Activated T-helper 9 cell treated with anti-CD3 and anti-CD28 coated beads, Interleukin-2, amount 50 U/mL, for 16 hours (primary cell): ENCODE measurements at places on chromosomes 1 and 21.

GRCh38 chr1:99728494-99729235 is 37.8 kb downstream of the FRRS1 start:
- DNase-seq: no peak

DNA sequence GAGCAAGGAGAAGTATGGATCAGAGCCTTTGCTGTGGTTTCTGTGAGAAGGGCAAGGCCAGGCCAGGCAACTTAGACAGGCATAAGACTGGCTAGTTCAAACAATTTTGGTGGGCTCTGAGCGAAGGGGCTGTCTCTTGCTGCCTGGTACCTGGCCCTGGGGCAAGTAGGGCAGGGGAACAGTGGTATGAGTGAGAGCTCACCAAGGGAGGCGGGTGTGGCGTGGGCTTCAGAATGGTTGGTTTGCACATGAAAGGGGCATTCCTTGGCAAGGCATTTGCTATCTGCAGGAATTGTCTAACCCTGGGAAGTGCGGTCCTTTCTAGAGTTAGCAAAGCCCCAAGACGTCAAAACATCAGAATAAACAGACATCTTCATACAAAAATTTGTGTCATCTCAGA is 210.5 kb downstream of the CAMTA1 start:
- DNase-seq: no peak

DNA sequence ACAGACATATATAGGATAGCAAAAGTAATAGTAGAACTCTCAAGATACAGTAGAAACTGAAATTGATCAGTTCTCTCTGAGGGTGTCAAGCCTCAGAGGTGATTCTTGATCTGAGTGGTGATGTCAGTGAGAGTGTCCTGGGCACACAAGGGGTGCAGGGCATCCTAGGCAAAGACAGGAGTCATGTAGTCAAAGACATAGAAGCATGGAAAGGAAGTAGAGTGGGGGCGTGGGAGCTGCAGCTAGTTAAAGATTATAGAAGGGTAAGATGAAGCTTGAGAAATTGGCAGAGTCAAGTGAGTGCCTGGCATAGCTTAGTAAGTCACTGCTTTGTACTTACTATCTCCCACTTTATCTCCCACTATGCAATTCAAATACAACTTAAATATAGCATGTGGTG is 22.8 kb downstream of the CDC7 start:
- DNase-seq: no peak

- no peak for DNase-seq
Observed at GRCh38 chr1:221035662-221036153, 156.5 kb downstream of the HLX start.

DNA sequence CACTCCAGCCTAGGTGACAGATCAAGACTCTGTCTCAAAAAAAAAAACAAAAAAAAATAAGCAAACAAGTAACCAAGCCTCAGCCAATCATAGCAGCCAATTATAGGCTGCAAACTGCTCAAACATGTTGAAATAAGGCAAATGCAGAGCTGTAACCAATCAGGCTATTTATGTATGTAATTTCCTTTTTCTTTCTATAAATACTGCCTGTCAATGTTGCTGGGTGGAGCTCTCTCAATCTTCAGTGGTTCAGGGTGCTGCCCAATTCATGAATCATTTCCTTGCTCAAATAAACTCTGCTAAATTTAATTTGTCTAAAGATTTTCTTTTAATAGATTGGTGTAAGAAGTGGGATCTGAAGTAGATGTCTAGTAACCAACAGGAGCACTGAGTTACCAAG is 11.6 kb upstream of the CD1D start:
- no peak for DNase-seq

GRCh38 chr1:48785869-48786268 is 9.2 kb upstream of the BEND5 start:
- DNase-seq: no peak

DNA sequence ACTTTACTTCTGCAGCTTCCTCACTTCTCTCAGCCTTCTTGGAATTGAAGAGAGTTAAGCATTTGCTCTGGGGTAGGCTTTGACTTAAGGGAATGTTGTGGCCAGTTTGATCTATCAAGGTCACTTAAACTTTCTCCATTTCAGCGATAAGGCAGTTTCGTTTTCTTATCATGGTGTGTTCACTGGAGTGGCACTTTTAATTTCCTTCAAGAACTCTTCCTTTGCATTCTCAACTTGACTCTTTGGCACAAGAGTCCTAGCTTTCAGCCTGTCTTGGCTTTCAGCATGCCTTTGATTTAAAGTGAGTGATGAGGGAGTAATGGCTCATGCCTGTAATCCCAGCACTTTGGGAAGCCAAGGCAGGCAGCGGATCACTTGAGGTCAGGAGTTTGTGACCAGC is 38.7 kb downstream of the HS2ST1 start:
- DNase-seq: no peak

DNA sequence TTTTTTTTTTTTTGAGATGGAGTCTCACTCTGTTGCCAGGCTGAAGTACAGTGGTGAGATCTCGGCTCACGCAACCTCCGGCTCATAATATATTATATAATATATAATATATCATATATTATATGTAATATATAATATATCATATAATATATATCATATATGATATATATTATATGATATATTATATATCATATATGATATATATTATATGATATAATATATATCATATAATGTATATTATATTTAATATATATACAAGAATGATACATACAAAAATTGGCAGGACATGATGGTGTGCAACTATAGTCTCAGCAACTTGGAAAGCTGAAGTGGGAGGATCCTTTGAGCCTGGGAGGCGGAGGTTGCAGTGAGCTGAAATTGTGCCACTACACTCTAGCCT is 1725.5 kb downstream of the MRPL39 start:
- DNase-seq: no peak

GRCh38 chr1:167564612-167565270 is 11.2 kb upstream of the CREG1 start:
- no peak for DNase-seq

GRCh38 chr1:192978195-192978710 is 80.9 kb downstream of the UCHL5 start:
- DNase-seq: no peak

DNA sequence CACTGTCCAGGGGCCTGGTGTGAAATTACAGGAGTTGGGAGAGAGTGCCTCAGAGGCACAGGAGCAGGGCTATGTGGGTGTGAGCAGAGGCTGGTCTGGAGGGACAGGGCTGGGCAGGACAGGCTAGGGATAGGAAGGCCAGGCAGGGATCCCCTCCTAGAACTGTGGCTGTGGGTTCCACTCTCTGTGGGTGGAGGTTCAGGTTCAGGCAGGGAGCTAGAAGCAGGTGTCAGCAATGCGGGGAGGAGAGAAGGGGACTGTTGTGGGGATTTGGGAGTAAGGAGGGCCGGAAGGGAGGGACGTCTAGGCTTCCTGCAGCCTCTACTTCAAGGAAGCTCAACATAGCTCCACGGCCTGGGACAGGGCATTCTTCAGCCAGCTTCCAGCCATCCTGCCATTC is 8.3 kb upstream of the GPR61 start:
- no peak for DNase-seq

DNA sequence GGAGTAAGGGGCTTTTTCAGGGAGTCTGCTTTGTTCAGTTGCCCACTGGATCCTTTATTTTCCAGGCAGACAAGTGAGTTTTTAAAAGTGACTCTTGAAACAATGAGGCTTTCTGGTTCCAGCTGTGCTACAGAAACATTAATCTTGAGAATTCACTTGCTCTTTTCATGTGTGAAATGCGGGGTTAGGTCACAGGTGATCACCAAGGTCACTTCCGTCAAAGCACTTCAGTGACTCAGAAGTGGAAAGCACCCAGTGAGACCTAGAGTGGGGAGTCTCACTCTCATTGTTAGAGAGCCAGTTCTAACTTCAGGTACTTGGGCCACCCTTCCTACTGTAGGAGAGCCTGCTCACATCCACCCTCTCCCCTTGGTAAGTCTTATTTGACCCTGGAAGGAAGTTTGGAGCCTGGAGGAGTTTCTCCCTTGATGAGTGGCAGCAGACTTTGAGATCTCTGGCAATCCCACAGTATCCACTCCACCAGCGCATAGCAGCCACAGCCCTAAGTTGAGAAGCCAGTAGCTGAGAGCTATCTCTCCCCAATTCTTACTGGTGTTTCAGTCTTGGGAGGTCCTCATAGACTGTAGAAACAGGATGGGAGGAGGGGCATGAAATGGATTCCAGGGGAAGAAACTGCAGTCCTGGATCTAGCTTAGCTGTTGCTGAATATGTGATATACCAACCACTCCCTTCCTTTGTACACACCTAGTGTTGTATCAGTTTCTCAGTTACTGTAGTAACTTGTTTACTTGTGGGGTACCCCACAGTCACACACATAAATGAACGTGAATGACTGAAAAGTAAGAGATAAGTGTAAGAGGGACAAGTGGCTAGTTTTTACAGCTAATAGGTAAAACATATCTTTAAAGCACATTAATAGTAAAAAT is 3.1 kb downstream of the TACSTD2 start:
- no peak for DNase-seq

GRCh38 chr1:118825619-118826018 is 162.5 kb downstream of the TBX15 start:
- no peak for DNase-seq

GRCh38 chr1:208101661-208102431 is 142.3 kb downstream of the PLXNA2 start:
- no peak for DNase-seq

DNA sequence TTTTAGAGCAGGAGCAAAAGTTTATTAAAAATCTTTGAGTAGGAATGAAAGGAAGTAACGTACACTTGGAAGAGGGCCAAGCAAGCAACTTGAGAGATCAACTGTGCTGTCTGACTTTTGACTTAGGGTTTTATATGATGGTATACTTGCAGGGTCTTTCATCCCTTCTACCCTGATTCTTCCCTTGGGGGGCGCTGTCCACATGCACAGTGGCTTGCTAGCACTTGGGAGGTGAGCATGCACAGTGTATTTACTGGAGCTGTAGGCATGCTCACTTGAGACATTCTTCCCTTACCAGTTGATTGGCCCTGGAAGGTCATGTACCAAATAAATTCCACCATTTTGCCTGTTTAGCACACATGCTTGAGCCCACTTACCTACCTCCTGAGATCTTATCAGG is 1001.3 kb upstream of the ADGRL2 start:
- DNase-seq: no peak

DNA sequence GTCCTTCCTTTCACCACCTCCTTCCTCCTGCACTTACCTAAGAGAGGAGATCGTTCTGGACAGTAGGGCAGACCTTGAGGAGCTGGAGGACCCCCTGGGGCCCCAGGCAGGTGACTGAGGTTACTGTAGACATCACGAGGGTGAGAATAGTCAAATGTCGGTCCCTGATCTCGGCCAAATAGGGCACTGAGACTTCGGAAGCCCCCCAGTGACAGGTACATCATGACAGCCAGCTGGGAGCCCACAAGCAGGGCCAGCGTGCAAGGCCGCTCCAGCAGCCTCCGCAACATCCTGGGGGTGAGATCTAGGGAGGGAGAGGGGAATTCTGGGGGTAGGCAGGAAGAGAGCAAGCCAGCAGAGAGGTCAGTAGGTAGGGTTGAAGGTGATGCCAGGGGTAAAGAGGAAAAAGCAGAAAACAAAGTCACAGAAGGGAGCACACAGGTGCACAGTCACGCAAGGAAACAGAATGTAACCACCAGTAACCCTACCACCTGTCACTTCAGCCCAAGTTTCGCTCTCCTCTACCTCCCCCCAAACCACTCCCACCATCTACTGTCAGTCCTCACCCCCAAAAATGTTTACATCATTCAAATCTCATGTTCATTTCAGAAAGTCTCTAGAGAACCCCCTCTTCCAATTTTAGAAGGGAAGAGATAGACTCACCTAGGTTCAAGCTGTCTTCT is 1.4 kb downstream of the B4GALT3 start:
- no peak for DNase-seq

- no peak for DNase-seq
Observed at GRCh38 chr1:27967884-27968466, 8.2 kb downstream of the XKR8 start.

- no peak for DNase-seq
Observed at GRCh38 chr1:183093786-183094298, 70.6 kb downstream of the LAMC1 start.

DNA sequence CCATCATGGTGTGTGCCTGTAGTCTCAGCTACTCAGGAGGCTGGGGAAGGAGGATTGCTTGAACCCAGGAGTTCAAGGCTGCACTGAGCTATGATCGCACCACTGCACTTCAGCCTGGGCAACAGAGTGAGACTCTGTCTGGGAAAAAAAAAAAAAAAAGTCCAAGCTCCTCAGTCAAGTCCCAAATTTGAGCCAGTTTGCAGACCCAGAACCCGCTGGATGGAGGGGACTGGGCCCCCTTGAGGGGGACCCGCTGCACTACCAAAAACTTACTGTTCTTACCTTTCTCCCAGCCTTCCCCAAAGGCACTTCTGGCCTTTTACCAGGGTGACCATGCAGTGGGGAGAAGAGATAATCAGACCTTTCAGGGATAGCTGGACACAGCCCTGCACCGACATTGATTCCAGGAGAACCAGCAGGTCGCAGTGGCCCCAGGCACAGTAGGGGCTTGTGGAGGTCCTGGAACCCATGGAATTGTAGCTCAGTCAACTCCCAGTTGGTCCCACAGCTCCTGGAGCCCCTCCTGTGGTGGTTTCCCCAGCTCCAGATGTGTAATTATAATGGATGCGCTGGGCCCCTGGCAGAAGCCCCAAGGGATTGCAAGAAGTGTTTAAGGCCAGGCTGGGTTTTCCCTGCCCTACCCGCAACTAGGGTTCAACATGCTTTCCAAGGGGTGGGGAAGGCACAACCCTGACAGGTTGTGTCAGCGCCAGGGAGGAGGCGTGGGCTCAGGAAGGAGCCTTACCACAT is 4.1 kb upstream of the WNT9A start:
- no peak for DNase-seq

DNA sequence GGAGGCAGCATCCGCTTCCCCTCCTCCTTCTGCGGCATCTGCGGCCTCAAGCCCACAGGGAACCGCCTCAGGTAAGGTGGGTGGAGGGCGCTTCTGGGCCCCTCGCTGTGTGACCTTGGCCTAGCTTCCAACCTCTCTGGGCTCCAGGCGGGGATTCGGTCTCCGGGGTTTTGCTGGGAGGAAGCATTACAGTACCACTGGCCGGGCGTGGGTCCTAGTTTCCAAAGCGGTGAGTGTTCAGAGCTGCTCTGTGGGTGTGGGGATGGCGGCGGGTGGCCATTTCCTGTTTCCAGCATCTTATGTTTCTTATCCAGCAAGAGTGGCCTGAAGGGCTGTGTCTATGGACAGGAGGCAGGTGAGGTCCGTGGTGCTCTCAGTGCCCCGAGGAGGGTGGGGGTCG is 11.6 kb downstream of the FAAH start:
- no peak for DNase-seq

- no peak for DNase-seq
Observed at GRCh38 chr1:40133839-40134238, 27.3 kb upstream of the RLF start.

- DNase-seq: no peak
Observed at GRCh38 chr21:16047904-16048303, 318.1 kb downstream of the USP25 start.

GRCh38 chr1:199319341-199319740 is 680.5 kb downstream of the PTPRC start:
- no peak for DNase-seq

DNA sequence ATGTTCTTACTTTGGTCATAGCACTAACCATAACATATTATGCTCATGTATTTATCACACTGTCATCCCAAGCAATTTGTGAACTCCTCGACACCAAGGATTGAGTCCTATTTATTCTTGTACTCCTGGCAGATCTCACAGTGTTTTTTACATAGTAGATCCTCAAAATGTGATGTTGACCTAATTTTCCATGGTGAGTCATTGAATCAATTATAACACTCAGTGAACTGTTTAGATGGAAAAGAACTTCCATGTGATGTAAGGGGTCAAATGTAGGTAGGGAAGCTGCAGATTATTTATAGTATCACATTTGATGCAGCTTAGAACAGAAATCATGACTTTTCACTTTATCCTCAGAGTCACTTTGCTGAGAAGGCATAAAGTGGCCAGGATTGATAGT is 281.9 kb upstream of the ADAMTS5 start:
- no peak for DNase-seq

GRCh38 chr1:21368515-21369289 is 71.2 kb upstream of the NBPF3 start:
- peak; percentile 53 for DNase-seq
